ENCODE measurements at places on chromosomes 5 and 9.
A peak's percentile ranks its signal among the peaks of the same experiment; 100 is the strongest.

DNA sequence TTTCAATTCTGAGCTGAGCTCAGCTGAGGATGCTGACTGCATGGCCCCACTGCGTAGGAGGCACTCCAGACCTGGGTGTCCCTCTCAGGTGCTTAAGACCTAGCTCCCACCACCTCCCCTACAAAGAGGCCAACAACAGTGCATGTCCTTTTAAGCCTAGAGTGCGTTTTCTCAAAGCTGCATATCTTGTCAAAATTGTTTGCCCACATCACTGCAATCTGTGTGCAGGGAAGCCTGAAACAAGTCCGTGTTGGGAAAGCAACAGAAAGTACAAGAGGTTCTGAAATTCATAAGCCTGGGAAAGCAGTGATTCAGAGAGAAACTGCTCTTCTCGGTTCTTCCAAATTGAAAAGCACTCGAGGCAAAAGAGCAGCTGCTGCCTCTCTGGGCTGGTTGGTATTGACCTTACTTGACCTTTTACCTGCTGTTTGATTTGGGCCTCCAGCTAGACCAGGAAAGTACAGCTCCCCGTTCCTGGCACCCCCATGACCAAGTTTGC is 238.4 kb downstream of the NR2F1-AS1 start:
- DNase-seq, result no peak

GRCh38 chr9:132032238-132032950 is 47.3 kb downstream of the MED27 start:
- DNase-seq, result no peak

GRCh38 chr9:114166614-114167572 is 11.6 kb downstream of the COL27A1 start:
- no peak for DNase-seq

DNA sequence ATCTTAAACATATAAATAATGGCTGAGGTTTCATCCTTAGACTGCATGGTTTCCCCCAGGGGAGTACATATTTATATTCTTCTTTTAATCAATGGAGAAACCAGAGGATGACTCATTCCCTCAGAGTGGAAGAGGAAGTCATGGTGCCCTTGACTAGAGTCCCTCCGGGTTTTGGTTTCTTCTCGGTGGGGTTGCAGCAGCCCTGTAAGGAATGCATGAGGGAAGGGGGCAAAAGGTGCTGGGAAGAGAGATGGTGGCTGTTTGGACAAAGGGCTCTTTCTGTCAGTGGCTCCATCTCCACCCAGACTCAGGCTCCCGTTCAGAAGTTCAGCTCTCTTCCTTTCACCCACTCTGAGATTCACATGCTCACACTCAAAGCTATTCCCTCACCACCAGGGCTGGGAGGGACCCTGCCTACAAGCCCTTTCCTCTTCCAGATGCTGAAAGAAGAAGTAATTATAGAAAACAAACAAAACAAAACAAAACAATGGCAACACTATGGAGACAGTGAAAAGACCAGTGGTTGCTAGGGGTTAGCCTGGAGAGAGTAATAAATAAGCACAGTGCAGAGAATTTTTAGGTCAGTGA is 129.8 kb upstream of the IL12B start:
- DNase-seq, result no peak

GRCh38 chr5:103120607-103121200 is 603 bp downstream of the PPIP5K2 start:
- DNase-seq, result peak; percentile 11

GRCh38 chr5:54867310-54867944 is 118.0 kb downstream of the ESM1 start:
- no peak for DNase-seq

DNA sequence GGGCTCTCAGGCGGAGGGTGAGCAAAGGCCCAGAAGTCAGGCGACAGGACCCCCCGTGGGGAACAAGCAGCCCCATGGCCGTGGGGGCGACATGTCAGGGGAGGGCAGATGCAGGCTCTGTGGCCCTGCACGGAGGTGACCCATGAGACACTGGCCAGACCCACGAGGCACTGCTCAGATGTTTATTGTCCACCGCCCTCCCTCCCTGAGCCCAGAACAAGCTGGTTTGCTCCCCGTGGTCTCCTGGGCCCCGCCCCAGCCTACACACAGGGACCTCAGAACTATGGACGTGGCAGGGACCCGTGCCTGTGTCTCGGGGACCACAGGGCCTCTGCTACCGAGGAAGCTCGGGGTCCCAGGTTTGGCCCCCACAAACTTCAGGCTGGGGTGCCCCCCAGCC is 1.9 kb downstream of the FUT7 start:
- no peak for DNase-seq

- no peak for DNase-seq
These were observed 2.0 kb downstream of the PIK3R1 start for GRCh38 chr5:68217528-68217927.

- DNase-seq, result no peak
These were observed 56.6 kb downstream of the C6 start for GRCh38 chr5:41156739-41157138.

DNA sequence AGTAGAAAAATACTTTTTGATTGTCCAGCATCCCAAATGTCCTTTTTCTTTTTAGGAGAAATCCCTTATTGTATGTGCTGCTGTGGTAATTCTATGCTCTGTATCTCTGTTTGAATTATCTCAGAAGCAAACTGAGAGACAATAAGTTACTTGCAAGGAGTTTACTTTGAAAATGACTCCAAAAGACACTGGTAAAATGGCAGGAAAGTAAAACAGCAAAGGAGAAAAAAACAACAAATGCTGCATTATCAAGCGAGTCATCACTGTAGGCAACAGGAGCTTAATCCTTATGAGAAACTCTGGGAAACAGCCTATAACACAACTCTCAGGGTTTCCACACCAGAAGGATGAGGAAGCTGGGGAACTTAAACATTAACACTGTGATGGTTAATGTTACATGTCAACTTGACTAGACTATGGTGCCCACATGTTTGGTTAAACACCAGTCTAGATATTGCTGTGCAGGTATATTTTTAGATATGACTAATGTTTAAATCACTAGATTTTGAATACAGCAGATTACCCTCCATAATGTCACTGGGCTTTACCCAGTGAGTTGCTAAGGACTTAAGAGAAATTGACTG is 92.6 kb upstream of the GAS1 start:
- DNase-seq, result no peak

DNA sequence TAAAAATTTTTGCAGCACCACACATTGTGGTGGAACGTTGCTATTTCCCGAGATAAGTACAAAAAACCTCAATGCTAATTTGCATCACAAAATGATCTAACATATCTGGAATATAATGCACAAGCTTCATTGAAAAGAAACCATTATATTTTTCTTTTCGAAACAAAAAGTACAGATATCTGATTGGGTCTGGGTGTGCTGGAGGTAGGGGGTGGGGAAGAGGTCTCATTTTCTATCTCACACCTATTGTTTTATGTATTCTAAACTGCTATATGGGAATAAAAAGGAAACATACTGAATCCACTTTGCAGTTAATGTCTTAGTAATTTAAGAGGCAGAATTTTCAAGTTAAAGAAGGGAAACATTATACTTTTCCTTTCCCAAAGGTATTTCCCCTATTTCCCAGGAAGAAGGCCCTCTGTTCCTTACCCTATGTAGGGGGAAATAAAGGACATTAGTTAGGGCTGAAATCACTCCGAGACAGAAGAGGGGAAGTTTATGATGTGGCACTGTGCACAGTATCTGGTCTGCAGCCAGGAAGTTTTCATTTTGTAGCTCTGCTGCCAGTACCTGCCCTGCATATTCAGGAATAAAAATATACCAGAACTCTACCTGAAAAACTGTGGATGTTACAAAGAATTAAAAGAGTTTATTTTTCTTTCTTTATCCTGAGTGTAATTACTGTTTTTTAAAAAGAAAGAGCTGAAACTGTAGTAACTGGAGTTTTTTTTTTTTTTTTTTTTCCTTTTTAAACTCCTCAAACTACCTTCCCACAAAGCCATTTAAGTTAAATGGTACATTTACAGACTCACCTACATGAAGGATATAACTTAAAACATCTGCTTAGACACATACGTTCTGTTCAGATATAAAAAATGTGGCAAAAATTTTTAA is 7.4 kb downstream of the MEF2C start:
- no peak for DNase-seq

DNA sequence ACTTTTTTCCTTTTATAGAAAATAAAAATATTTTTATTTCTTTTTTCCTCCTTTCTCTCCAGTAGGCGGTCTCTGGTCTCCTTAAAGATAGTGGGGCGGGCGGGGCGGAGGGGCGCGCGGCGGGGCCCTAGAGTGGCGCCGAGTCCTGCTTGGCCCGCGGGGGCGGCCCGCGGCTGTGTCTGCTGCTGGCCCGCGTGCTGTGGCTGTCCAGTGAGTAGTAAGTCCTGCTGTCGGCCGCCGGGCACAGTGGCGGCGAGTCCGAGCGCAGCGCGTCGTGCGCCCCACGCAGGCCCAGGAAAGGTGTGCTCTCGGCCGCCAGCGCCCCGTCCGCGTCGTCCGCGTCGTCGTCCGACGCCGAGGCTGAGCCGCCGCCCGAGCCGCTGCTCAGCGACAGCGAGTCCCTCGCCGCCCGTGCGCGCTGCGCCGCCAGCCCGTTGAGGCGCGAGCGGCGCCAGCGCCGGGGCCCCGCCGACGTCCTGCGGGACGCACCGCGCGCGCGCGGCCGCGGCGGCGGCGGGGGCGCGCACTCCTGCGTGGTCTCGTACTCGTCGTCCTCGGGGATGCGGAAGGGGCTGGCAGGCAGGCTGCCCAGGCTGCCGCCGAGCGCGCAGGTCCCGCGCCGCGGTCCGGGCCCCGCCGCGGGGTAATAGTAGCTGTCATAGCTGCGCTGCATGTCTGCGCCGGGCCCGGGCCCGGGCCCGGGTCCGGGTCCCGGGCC is 52.3 kb downstream of the PSD2 start:
- peak; percentile 82 for DNase-seq

DNA sequence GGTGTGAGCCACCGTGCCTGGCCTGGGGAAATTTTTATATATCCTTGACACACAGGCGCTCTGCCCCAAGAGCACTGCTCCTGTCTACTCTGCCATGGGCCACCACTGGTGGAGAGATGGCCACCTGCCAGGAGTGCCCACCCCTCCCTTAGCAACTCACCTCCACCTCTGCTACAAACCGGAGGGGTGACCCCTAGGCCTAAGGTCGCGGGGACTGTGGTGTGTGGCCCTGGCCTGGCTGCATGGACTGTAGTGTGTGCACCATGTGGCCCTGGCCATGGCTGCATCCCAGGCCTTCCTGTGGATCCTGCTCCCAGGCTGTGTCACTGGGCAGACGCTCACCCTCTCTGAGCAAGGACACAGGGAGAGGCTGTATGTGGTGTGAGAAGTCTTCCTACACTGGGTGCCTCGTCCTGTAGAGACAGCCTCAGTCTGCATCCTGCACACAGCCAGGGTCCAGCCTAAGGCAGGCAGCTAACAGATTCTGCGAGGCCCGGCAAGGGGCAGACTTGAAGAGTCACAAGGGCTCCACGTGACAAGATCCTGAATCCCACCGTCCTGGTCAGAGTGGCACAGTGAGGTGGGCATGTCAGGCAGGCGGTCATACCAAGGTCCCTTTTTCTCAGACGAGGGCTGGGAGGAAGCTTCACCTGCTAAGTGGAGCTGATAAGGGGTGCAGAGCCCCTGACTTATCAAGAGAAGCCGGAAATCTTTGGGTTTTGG is 10.3 kb downstream of the NINJ1 start:
- DNase-seq, result no peak

DNA sequence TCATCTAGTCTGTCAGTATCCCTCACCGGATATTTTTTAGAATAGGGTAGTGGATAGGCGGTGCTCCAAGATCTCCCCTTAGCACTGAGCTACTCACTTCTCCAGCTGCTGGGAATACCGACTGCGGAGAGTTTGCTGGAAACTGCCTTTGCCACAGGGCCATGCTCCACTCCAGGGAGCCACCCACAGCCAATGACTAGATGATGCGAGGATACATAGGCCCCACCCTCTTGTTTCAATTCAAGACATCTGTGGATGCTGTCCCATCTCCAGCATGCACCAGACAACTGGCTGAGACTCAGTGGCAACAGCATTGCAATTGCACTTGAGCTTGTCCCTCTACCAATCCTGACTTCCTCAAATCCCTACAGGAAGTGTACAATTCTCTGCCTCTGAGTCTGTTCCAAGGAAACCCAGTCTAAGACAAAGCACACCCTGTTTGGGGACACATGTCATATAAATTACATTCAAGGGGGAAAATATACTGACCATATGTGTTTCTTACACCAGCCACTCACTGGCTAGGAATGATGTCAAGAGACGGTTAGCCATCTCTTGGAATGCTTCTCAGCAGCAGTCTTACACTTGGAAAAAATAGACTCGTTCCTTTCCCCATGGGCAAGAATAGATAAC is 312.6 kb upstream of the KIF2A start:
- DNase-seq, result no peak

- no peak for DNase-seq
These were observed 63.6 kb downstream of the CCDC192 start for GRCh38 chr5:127766676-127767335.

DNA sequence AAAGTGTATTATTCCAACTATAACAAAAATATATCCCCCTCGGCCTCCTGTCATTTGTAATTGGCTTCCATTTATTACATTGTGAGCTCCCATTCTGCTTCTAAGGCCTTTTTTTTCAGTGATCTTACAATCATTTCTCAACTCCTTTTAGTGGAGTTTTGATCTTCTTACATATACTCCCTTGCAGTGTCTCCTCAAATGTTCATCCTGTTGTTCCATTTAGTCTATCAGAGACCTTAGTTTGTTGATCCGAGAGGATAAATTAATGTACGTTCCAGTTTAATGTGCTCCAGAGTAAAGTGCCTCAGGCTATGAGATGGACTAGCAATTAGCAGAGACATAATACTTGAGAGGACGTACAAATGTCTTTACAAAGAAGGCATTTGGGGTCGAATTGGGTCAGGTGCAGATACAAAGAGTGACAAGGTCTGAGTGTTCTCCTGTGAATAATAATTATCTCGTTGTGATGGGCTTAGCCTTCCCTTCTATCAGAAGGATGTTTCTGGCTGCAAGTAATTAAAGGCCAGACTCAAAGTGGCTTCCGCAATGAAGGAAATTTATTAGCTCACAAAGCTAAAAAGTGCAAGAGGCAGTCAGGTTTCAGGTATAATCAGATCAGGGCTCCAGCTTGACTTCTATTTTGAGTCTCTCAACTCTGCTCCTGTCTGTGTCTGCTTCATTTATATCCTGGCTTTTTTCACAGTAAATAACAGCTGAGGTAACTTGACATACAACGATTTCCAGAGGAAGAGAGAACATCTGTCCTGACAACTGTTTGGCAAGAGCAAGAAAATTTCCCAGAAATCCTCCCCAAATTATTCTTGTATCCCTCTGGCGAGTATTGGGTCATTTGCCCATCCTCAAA is 30.1 kb downstream of the ARRDC3 start:
- DNase-seq, result no peak

GRCh38 chr9:124834591-124834990 is 18.7 kb upstream of the WDR38 start:
- DNase-seq, result no peak

GRCh38 chr9:134187891-134188385 is 23.6 kb upstream of the RNU6ATAC start:
- peak; percentile 1 for DNase-seq

DNA sequence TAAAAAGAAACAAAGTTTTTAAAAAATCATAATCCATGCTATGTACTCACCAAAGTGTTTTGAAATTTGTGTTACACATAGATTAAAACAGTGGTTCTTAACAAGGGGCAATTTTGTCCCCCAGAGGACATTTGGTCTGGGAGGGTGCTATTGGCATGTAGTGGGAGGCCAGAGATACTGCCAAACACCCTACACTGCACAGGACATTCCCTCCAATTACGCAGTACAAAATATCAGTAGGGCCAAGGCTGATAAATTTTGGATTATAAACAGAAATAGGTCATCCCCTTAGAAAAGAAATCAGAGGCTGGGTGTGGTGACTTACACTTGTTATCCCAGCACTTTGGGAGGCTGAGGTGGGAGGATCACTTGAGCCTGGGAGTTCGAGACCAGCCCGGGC is 38.9 kb downstream of the ELL2 start:
- no peak for DNase-seq

- DNase-seq, result peak; percentile 63
These were observed 96.8 kb downstream of the ZNF608 start for GRCh38 chr5:124649491-124650146.
